Sciatic nerve (tissue), 2 donors: ENCODE measurements at places on chromosomes 3 and 15.

DNA sequence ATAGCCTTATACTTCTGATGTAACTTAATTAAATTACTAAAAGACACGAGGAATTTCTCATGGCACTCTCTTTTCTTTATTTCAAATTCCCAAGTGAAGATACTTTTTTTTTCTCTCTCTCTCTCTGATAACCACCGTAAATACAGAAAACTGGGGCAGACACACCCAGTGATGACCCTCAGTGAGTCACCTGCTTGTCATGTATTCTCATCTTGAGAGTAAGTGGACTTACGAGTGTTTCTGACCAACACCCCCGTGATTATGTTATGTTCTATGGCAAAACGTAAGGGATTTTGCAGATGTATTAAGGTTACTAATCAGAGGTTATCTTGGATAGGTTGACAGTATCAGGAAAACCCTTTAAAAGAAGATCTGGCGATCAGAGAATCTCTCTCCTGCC is 348.8 kb upstream of the ZNF717 start:
- no peak for DNase-seq

GRCh38 chr15:51335538-51336410 is 2.6 kb downstream of the CYP19A1 start:
- DNase-seq: no peak

DNA sequence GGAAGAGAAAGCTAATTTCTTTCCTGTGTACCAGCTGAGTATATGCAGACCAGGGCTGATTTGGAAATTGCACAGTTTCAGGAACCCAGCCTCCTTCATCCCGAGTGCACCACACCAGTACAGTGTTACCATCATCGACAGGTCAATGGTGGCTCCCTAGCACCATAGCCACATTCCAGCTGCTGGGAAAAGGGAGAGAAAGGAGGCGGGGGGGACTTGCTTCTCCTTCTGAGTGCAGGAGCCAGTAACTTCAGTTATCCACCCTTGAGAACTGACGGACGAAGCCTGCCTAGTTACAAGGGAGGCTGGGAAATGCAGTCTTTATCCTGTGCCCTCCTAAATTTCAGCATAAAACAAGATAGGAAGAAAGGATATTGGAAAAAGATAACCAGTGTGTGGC is 129.7 kb upstream of the PRICKLE2 start:
- no peak for DNase-seq

DNA sequence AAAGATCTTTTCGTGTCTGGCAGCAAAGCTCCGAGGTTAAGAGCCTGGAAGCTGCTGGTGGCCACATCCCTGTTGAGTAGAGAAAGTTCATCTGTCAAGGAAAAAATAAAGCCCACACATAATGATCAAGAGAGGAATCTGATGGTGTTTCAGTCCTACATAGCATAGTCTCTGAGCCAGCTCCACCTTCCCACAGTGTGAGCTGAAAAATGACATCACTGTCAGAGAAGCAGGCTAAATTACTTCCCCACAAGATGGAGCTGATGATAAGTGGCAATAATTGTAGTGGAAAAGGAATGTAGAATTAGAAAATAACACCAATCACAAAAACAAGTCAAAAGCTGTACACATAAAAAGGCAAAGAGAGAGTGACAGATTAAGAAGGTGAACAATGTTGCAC is 84.5 kb downstream of the AQP9 start:
- DNase-seq: no peak

DNA sequence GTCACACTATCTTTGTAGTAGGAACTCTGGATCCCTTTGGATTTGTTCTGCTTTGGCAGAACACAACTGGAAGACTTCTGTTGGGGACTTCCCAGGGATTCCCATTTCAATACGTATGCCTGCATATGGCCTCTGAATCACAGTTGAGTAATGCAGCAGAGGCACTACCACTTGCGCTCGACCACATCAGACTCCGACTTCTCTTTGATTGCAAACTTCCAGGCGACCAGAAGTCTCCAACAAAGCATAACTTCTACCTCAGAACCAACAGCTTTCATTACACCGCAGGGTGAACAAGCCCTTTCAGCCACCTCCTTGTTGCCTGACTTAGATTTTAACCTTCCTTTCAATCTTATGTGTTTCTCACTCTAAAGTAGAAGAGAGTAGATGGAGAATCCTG is 924.4 kb downstream of the IGSF11 start:
- no peak for DNase-seq

- DNase-seq: no peak
Observed at GRCh38 chr15:31869686-31870307, 160.5 kb upstream of the CHRNA7 start.

GRCh38 chr15:71143373-71144310 is 28.4 kb downstream of the THSD4 start:
- DNase-seq: no peak

DNA sequence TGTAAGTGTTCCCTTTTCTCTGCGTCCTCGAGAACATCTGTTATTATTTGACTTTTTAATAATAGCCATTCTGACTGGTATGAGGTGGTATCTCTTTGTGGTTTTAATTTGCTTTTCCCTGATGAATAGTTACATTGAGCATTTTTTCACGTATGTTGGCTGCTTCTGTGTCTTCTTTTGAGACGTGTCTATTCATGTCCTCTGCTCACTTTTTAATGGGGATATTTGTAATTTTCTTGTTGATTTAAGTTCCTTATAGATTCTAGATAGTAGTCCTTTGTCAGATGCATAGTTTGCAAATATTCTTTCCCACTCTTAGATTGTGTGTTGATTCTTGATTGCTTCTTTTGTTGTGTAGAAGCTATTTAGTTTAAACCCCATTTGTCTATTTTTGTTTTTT is 179.2 kb downstream of the DOCK3 start:
- no peak for DNase-seq

GRCh38 chr15:74025436-74025835 is 30.9 kb downstream of the PML start:
- peak; percentile 25 for DNase-seq

DNA sequence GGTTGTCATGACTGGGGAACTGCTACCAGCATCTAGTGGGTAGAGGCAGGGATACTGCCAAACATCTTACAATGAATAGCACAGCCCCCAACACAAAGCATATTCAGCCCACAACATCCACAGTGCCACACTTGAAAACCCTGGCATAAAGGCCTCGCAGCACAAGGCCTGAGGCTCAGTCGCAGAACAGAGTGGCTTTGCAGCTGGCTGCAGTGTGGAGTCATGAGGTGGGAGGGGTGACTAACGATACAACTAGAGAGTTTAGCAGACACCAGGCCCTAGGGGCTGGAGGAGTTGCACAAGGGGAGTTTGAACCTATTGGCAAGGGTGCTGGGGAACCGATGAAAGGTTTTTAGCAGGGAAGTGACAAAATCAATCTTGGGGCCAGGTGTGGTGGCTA is 32.1 kb downstream of the GRK7 start:
- DNase-seq: no peak

- no peak for DNase-seq
Observed at GRCh38 chr3:192514081-192514753, 213.1 kb downstream of the FGF12 start.

GRCh38 chr3:44906997-44907396 is 32.6 kb downstream of the TGM4 start:
- no peak for DNase-seq

DNA sequence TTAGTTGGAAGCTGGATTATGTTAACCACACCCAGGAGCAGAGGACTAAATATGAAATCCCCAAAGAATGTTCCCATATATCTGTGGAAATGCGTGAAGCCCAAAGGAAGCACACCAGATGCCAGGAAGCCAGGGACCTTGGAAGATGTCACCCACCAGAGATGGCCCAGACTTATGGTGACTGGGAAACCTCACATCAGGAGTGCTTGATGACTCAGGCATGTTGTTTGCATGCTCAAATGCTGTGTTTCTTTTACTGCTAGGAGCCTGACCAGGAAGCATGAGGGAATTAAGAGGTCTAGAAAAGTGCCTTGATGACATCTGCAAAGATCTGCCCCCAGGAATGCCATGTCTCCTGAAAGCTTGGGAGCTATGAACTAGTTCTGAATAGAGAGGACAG is 109.0 kb upstream of the SLC2A2 start:
- no peak for DNase-seq

- DNase-seq: no peak
Observed at GRCh38 chr15:72599855-72600464, 54.5 kb upstream of the GOLGA6B start.

DNA sequence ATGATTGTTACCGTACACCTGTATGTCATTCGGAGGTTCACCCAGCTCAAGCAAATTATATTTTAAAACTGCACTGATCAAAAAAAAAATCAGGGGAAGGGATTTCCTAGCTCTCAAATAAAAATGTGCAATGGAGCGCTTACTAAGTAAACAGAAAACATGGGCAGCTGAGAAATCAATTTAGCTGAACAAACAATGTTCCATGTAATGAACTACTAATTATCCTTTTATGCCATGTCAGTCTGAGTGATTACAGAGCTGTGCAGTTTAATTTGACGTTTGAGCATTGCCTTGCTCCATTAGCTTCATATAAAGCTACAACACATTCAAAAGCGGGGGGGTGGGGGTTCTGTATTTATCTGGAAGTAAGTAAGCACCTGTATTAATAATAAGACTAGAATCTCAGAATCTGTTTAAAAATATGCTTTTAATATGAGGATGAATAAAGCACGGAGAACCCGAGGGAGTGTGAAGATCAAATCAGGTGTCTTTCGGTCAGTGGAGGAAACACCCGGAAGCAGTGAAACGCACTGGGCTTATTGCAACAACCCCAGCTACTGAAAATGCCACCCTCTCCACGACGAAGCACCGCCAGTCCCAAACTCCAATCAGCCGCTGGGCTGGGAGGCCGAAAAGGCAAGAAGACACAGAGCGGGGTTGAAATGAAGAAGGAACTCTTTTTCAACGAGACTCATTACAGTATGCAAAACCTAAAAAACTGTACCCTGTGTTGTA is 196.5 kb upstream of the ATP11B start:
- DNase-seq: no peak

- no peak for DNase-seq
Observed at GRCh38 chr3:27713435-27714145, 8.5 kb downstream of the EOMES start.

GRCh38 chr3:156151824-156152428 is 31.5 kb downstream of the KCNAB1 start:
- DNase-seq: peak; percentile 77
